ENCODE measurements at places on chromosomes 1 and 21. TPM values are rescaled to one million over a fixed set of nuclear protein-coding genes. Genes with fewer than 3 reads are reported as not detected.

DNA sequence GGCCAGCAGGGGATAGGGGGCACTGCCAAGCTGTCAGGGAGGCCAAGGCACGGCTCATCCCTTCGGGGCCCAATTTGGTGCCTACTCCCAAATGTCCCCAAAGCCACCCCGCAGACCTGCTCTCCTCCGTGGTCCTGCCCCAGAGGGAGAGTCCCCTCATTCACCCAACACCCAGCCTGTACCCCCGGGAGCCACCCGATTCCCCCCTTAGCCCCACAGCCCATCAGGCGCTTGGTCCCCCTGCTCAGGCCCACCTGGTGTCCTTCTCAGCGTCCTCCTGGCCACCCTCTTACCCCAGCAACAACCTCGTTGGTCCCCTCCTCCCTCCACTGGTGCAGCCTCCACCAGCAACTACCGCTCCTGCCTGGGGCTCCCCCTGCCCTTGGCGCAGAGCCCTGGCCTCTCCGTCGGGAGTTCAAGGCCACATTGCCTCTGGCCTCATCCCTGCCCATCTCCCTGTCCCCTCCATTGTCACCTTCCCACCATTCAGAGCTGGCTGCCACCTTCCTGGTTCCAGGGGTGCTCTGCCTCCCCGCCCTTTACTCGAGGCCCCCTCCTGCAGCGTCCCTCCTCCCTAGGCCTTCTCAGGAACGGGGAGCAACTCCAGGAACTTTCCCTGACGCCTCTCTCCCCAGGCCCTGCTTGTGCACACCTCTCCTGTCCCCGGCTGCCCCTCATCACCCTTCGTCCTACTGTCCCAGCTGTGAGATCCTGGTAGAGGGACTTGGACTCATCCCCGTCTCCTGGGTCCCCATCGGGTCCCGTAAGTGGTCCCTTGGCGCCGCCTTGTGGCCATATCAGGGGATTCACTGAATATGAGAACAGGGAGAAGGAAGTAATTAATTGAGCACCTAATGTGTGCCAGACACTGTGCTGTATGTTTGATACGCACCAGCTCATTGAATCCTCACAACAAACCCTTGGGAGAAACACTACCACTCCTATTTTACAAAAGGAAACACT lies 73.9 kb downstream of the RAP1GAP start:
- no peak for DNase-seq

- DNase-seq = no peak
Observed at GRCh38 chr21:27570306-27570868, 603.5 kb upstream of the ADAMTS5 start.

The SLC22A15 gene
- 0.17 TPM for total RNA-seq

The CLCA2 gene
- total RNA-seq = not detected

The MYCL gene
- total RNA-seq = not detected

DNA sequence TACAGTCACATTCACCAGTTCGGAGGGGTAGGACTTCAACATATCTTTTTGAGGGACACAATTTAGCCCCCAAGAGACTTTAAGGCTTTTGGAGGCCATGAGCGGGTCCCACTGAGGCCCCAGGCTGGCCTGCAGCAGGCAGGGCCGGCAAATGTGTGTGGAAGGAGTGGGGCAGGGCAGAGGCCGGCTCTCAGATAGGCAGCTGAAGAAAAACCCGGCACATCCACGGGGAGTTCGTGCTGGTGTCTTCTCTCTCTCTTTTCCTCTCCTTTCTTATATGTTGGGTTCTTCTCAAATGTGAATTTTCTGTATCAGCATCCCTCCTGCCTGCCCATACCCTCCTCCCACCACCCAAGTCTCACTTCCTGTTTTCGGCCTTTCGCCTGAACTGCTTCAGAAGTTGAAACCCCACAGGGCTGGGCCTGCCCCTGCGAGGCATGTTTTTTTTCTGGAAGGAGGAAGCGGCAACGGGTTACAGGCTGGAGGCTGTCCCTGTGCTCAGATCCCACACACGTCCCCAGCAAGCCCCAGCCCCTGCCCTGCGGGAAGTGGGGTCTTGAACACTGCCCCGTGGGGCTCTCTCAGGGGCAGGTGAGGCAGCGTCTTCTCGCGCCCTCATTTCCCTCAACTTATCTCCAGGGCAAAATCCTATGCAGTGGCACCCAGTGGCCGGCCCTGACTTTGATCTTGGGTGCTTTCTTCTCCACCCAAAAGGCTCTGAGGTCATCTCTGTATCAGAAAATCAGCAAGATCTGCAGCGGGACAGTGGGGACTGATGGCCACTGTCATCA lies 9.7 kb upstream of the UMODL1 start:
- DNase-seq = peak; percentile 12

DNA sequence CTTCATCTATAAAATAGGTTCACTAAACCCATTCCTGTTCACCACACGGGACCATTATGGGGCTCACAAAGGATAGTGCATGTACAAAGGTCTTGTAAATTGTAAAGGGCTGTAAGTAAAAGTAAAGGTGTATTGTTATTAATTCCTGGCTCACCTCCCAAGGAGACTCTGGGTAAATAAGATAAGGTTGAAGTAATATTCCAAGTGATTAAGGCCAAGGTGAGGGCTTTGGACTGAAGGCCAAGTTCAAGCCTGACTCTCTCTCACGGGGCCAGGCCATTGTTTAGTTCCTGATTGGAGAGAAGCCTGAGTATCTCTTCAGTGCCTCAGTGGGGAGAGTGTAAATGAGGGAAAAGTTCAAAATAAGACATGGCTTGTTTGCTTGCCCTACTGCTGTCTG lies 19.5 kb upstream of the ZFYVE9 start:
- DNase-seq = no peak

DNA sequence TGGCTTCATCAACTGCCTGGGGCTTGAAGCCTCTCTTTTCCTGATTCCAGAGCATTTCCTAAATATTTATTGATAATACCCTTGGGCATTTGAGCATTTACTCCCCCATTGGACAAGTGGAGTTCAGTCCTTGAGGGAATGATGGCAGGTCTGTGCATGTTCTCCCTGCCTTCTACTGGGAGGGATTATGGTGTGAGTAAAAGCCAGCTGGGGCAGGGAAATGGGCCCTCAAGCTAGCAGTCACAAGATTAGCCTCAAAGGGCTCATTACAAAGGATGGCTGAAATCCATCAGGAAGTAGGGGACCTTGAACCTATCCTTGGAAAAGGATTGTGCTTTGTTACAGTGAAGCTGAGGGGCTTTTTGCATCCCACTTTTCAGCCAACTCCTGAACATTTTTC lies 24.2 kb upstream of the OSBPL9 start:
- DNase-seq = no peak

DNA sequence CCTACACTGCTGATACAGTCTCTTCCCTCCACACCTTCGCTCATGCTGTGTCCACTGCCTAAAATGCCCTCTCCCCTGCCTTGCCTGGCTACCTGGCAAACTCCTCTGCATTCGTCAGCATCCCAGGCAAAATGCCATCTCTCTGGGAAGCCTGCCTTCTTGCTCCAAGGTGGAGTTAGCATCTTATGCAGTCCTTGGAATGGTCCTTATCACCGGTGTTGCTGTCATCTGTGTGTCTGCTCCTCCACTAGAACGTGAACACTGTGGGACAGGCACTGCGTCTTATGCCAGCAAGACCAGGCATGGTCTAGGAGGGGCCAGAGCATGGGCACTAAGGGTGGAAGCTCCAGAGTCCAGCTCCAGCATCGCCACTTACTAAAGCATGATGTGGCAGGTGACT lies 211.8 kb downstream of the MATN1 start:
- DNase-seq = no peak

The FAM72D gene
- not detected for total RNA-seq

- no peak for DNase-seq
Observed at GRCh38 chr21:39434950-39435349, 10.6 kb downstream of the LCA5L start.

The GCSAML gene
- 0.67 TPM for total RNA-seq

- no peak for DNase-seq
Observed at GRCh38 chr21:15276243-15276642, 211.4 kb upstream of the NRIP1 start.

The C1QTNF12 gene
- 6.2 TPM for total RNA-seq

DNA sequence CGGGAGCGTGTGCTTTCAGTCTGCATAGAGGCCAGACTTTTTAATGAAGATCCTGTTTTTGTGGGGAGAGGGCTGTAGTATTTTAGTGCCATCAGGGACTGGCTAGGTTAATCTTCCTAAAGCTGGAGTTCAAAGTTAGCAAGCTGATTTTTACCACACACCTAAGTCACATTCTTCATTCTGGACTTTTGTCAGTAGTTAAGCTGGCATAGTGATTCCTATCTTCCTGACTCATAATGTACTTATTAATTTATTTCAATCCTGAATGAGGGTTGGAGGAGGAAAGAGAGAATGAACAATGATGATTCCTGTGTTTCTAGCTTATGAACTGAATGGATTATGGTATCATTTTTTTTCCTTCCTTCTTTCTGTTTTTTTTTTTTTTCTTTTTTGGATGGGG lies 24.9 kb upstream of the ZNF644 start:
- no peak for DNase-seq

- DNase-seq = no peak
Observed at GRCh38 chr1:41927118-41927517, 8.4 kb upstream of the HIVEP3 start.

GRCh38 chr21:28892199-28893111 lies 100.2 kb downstream of the LTN1 start:
- no peak for DNase-seq

- DNase-seq = no peak
Observed at GRCh38 chr1:92820551-92820950, 11.3 kb upstream of the RPL5 start.

DNA sequence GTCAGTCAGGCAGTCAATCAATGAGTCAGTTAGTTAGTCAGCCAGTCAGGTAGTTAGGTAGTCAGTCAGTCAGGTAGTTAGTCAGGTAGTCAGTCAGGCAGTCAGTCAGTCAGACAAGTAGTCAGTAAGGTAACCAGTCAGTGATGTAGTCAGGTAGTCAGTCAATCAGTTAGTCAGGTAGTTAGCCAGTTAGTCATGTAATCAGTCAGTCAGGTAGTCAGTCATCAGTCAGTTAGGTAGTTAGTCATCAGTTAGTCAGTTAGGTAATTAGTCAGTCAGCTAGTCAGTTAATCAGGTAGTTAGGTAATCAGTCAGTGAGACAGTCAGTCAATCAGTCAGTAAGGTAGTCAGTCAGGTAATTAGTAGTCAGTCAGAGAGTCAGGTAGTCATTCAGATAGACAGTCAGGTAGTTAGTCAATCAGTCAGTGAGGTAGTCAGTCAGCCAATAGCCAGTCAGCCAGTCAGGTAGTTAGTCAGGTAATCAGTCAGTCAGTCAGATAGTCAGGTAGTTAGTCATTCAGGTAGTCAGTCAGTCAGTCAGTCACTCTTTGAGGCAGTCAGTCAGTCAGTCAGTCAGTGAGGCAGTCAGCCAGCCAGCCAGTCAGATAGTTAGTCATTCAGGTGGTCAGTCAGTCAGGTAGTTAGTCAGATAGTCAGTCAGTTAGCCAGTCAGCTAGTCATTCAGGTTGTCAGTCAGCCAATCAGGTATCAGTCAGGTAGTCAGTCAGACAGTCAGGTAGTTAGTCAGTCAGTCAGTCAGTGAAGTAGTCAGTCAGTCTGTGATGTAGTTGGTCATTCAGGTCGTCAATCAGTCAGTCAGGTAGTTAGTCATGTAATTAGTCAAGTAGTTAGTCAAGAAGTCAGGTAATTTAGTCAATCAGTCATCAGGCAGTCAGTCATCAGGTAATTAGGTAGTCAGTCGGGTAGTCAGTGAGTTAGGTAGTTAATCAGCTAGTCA lies 15.3 kb downstream of the KRTAP10-1 start:
- no peak for DNase-seq

DNA sequence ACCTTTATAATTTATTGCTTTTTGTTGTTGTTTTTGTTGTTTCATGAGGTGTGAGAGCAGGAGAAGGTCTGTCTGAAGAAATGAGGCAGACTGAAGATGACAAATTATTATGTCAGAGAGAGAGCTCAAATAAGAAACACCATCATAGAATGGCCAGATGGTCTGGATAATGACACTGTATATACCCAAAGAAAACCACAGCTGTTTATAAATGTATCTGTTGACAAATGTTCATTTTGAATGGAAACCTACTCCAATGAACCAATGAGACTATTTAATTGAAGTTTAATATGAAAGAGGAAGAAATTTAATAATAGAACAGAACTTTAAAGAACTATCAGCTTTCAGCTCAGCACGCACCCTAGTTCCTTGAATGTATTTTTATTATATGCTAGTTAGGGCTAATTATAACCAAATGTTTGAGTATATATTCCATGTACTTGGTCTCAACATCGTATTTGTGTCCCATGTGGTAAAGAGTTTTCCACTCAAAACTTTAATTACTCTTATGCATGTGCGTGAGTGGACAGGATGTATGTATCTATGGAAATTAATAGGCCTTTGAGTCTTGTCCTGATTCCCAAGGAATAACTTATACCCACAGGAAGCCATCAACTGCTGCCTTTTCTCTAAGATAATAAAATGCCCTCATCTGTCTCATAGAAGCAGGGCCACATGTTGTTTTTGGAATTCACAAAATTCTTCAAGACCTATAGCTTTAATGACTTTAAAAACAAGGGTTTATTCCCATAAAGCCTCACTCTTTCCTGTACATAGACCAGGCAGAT lies 202.7 kb downstream of the KCNK2 start:
- DNase-seq = no peak

The SIM2 gene
- total RNA-seq = not detected

DNA sequence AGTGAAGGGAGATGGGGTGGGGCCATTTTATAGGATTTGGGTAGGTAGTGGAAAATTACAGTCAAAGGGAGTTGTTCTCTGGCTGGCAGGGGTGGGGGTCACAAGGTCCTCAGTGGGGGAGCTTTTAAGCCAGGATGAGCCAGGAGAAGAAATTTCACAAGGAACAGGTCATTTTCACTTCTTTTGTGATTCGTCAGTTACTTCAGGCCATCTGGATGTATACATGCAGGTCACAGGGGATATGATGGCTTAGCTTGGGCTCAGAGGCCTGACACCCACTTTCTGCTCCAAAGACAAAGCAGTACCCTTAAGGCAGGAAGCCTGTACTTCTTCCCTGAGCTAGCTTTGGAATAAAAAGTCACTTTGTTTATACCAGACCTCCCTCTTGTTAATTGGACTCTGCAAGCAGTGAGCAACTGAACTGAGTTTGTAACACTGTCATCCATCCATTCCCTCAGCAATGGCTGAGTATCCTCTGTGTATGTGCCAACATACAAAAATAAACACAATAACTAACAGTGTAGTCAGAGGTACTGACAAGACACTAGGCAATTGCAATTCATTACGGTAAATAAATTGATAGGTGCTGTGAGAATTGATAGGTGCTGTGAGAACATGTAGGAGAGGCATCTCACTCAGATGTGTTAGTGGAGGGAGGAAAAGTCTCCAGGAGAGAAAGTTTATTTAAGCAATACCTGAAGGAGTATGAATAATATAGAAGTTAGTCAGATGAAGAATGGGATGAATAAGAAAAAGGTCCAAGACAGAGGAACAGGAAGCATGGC lies 14.7 kb upstream of the RGS2 start:
- DNase-seq = no peak

The UTS2 gene
- 8.0 TPM for total RNA-seq

All from CD4-positive, CD25-positive, alpha-beta regulatory T cell (primary cell).